Ovary (tissue), 10 donors: ENCODE measurements at places on chromosomes 1 and 21. TPM values are rescaled to one million over a fixed set of nuclear protein-coding genes. Genes with fewer than 3 reads are reported as not detected.

Gene SH2D5
- total RNA-seq, result 1.3 TPM

Gene RNF186
- total RNA-seq, result not detected

Gene DENND2C
- total RNA-seq, result 2.8 TPM

Gene GPR37L1
- total RNA-seq, result 0.12 TPM

Gene E2F2
- total RNA-seq, result 1.1 TPM

Gene IGSF21
- 1.6 TPM for total RNA-seq

Gene AIRE
- not detected for total RNA-seq

Gene CRP
- not detected for total RNA-seq

Gene DCST1
- 0.72 TPM for total RNA-seq

Gene CSF3R
- total RNA-seq, result 5.7 TPM

Gene S100A7A
- total RNA-seq, result not detected

DNA sequence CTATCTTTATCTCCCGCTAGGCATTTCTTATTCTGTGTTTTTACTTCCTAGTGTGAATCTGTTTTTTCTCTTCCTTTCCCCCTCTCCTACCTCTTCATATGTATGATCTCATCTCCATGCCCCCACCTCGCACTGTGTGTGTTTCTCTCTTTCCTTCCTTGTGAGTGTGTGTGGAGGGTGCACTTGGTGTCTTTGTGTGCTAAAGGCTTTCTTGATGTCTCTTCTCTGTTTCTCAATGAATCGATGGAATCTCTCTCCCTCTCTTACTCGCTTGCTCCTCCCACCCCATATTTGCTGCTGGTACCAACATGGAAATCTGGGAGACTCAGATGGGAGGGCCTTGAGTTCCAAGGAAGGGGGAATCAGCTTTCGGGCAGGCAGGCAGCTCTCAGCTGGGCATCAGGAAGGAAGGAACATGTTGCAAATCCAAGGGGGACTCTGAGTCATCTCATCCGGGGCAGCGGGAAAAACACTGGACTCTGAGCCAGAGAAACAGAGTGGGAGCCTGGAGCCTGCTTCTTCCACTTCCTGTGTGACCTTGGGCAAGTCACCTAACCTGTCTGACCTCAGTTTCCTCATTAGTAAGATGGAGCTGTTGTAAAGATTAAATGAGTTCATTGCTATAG, 147.5 kb downstream of the PTPRU start:
- H3K36me3 ChIP-seq, result no peaks in the 10 kb centered on the region
- no peaks in the 10 kb centered on the region for H3K4me1 ChIP-seq
- H3K27me3 ChIP-seq, result no peaks in the 10 kb centered on the region
- no peak overlapping the region for H3K27ac ChIP-seq

DNA sequence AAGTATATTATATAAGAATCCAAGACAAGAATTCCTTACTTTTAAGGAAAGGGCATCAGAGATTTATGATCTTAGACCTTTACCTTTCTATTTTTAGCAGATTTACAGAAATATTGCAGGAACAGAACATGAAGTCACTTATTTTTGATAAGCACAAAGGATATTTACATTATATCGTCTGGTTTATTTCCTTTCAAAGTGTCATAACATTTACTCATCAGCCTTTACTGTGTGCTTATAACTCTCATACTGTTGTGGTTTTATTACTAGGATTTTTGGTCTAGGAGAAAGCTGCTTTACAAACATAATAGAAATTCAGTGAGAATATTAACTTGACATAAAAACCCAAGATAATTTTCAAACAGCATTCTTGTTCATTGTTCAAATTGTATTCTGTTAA, 47.6 kb downstream of the APP start:
- no peak overlapping the region for H3K27ac ChIP-seq
- peaks cover 11% of the 10 kb centered on the region for H3K4me1 ChIP-seq
- H3K36me3 ChIP-seq, result no peaks in the 10 kb centered on the region
- H3K4me3 ChIP-seq, result no peak overlapping the region
- no peaks in the 10 kb centered on the region for H3K27me3 ChIP-seq
- DNase-seq, result no peak

- H3K27ac ChIP-seq, result no peak overlapping the region
- H3K27me3 ChIP-seq, result no peaks in the 10 kb centered on the region
- no peak for DNase-seq
- no peaks in the 10 kb centered on the region for H3K4me1 ChIP-seq
- H3K4me3 ChIP-seq, result no peak overlapping the region
These were observed 29.9 kb upstream of the SAMD13 start for GRCh38 chr1:84271441-84272151.

DNA sequence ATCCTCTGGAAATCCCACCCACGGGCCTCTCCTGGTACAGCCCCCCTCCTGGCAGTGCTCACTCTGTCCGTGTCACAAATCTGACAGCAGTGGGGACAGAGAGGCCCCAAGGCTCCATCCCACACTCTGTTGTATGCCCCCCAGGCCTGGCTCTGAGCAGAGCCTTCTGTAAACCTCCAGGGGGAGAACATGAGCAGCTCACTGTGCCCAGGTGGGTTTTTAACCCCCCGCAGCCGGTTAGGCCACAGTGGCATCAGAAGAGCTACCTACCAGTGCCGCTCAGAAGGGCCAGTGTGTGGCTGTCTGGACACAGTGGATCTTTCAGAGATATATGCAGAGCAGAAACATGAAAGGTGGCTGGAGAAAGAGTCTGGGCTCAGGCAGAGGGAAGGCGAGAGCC, 12.0 kb upstream of the GPR153 start:
- H3K4me3 ChIP-seq, result no peak overlapping the region
- DNase-seq, result no peak
- H3K27ac ChIP-seq, result no peak overlapping the region

DNA sequence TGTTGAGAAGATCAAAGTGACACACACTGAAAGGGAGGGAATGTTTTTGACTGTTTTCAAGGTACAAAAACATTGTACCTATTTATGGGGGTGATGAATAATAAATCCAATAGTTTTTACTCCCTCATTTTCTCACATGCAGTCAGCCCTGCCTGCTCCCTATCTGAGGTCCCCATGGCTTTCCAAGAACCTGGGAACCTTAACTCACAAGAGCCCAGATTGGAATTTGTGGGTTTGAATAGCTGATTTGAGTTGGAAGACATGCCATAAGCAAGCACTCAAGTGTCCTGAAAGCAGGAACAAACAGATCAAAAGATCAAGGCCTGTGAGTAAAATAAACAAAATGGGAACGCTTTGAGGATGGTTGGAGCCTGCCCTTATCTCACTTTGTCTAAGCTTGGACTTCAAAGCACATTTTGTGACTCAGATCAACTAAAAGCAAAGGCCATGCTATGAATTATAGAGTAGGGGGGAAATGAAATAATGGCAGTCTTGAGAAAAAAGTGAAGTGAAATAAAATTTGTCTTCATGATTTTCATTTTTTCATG, 136.6 kb downstream of the LYPLAL1 start:
- no peak overlapping the region for H3K4me3 ChIP-seq
- no peaks in the 10 kb centered on the region for H3K36me3 ChIP-seq
- no peaks in the 10 kb centered on the region for H3K27me3 ChIP-seq
- no peak overlapping the region for H3K27ac ChIP-seq

- no peaks in the 10 kb centered on the region for H3K27me3 ChIP-seq
- DNase-seq, result no peak
- H3K27ac ChIP-seq, result no peak overlapping the region
- no peaks in the 10 kb centered on the region for H3K36me3 ChIP-seq
- no peaks in the 10 kb centered on the region for H3K4me1 ChIP-seq
These were observed 7.7 kb downstream of the NENF start for GRCh38 chr1:212440419-212440818.

DNA sequence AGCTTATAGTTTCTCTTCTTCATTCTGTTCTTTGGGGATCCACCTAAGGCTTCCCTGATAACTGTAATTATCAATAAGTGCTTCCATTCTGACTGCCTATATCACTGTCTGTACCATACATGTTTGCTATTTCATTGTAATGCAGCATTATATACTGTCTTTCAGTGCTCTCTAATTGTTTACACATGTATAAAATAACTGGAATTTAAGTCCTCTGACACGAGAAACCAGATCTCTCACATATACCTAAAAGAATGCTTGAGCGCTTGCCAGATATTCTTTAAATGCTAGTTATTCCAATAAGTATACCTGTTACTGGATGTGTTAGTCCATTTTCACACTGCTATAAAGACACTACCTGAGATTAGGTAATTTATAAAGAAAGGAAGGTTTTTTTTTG, 34.7 kb downstream of the CELF3 start:
- H3K36me3 ChIP-seq, result no peaks in the 10 kb centered on the region
- H3K27me3 ChIP-seq, result no peaks in the 10 kb centered on the region
- no peak for DNase-seq

- no peak overlapping the region for H3K27ac ChIP-seq
- H3K4me3 ChIP-seq, result no peak overlapping the region
- H3K4me1 ChIP-seq, result no peaks in the 10 kb centered on the region
- H3K27me3 ChIP-seq, result no peaks in the 10 kb centered on the region
These were observed 89.3 kb upstream of the SGIP1 start for GRCh38 chr1:66444438-66445265.

DNA sequence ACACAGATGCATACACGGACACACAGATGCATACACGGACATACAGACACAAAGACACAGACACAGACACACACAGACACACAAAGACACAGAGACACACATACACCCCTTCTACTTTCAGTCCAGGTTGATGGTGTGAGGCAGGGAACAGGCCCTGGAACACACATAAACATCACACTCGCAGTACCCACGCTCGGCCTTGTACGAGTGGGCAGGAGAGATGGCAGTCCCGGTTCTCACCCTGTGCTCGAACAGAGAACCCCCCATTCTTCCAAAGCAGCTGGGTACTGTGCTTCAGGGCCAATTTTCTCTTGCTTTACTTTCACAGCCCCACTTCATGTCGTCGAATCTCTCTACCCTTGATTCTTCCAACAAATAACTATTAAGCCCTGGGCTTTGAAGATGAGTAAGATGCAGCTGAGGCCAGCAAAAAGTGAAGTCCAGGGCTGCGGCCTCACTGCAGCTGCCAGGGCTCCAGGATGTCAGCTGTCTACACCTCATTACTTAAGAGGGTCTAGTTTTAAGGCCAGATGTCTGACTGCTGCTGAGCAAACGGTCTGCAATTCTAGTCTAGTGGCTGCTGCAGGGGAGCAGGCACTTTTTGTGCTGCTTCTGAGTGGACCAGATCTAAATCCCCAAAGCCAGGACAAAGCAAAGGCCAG, 90.1 kb downstream of the PGBD5 start:
- no peak for DNase-seq
- no peaks in the 10 kb centered on the region for H3K36me3 ChIP-seq
- H3K27me3 ChIP-seq, result no peaks in the 10 kb centered on the region
- no peaks in the 10 kb centered on the region for H3K4me1 ChIP-seq
- H3K4me3 ChIP-seq, result no peak overlapping the region

DNA sequence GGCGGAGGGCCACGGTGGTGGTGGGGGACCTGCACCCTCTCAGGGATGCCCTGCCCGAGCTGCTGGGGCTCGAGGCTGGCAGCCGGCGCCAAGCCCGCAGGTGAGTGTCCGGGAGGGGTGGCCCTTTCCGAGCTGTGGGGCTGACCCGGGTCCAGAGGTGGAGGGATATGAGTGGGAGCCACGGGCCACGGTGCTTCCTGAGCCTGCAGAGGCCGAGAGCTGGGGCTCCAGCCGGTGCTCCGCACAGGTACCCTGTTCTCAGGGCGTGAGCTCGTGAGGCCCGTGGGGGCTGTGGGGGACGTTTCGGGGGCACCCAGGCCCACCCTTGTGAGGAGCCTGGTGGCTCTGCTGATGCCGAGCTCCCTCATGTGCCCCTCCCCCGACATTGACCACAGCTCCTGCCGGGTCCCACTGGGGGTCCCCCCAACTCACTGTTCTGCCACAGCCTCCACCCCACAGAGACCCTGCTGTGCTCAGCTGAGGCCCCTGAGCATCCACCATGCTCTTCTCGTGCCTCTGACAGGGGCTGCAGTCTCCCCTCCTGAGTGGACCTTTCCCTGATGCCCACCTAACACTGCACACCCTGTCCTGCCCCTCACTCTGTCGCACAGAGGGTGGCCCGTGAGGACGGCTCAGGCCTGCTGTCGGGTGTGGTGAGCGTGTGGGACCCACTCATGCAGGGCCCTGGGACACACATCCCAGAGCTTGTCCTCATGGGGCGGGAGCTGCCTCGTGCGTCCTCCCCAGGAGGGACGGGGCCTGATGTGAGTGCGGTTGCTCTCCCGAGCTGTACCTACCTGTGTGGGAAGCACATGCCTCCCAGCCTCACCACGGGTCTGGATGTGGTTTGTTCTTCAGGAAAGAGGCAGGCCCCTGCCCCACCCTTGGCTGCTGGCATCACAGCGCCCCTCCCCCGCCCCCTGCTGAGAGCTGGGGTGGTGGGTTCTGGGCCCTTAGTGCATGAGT, 27.5 kb downstream of the SLX9 start:
- H3K4me3 ChIP-seq, result no peak overlapping the region
- no peaks in the 10 kb centered on the region for H3K36me3 ChIP-seq
- H3K4me1 ChIP-seq, result peaks cover 10% of the 10 kb centered on the region
- DNase-seq, result no peak

GRCh38 chr1:30718091-30718635, 5.2 kb downstream of the MATN1 start:
- H3K4me3 ChIP-seq, result peak overlapping the region; percentile 30
- H3K27me3 ChIP-seq, result no peaks in the 10 kb centered on the region
- peak; percentile 100 for DNase-seq

DNA sequence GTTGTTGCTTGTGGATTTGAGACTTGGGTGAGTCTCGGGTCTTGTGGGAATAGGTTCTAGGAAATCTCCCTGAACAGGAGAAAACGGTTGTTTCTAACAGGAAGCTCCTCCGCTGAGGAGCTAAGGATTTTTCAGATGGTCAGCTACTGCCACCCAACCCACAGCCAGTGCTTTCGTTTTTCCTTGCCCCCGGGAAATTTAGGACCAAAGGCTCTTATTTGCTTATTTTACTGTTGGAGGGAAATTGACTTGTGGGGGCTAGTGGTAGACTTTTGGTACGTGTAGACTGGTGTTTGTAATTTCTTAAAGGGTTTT, 792 bp downstream of the SNX7 start:
- peak overlapping the region; percentile 92 for H3K4me3 ChIP-seq
- H3K36me3 ChIP-seq, result no peaks in the 10 kb centered on the region
- peak overlapping the region; percentile 84 for H3K27ac ChIP-seq

GRCh38 chr1:32336963-32337675, 1.1 kb upstream of the MARCKSL1 start:
- no peak for DNase-seq
- H3K27ac ChIP-seq, result peak overlapping the region; percentile 71
- no peak overlapping the region for H3K4me3 ChIP-seq
- H3K36me3 ChIP-seq, result no peaks in the 10 kb centered on the region
- no peaks in the 10 kb centered on the region for H3K27me3 ChIP-seq
